SJCRH30 (cell line): ENCODE measurements at places on chromosomes 13 and 19. TPM values are rescaled to one million over a fixed set of nuclear protein-coding genes. Genes with fewer than 3 reads are reported as not detected.

DNA sequence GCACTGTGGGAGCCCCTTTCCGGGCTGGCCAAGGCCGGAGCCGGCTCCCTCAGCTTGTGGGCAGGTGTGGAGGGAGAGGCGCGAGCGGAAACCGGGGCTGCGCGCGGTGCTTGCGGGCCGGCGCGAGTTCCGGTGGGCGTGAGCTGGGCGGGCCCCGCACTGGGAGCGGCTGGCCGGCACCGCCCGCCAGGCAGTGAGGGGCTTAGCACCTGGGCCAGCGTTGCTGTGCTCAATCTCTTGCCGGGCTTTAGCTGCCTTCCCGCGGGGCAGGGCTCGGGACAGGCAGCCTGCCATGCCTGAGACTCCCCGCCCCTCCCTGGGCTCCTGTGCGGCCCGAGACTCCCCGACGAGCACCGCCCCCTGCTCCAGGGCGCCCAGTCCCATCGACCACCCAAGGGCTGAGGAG lies 405.2 kb upstream of the PRR20A start:
- no peak for DNase-seq

- no peak for DNase-seq
These were observed 123.1 kb downstream of the ATP8A2 start for GRCh38 chr13:25494698-25495411.

GRCh38 chr13:52944697-52945096 lies 83.9 kb upstream of the OLFM4 start:
- DNase-seq: no peak

GRCh38 chr13:21980049-21980448 lies 309.2 kb downstream of the FGF9 start:
- no peak for DNase-seq

The CGB2 gene
- total RNA-seq: not detected in 2 replicates

The SUPT5H gene
- 89.8 and 106 TPM in 2 replicates for total RNA-seq

The FUT6 gene
- 2.0 TPM in 2 replicates for total RNA-seq

The CYP4F3 gene
- not detected in 2 replicates for total RNA-seq

The WDR62 gene
- total RNA-seq: 19.8 and 23.5 TPM in 2 replicates
